ENCODE measurements at places on chromosomes 13 and 19. TPM values are rescaled to one million over a fixed set of nuclear protein-coding genes. Genes with fewer than 3 reads are reported as not detected.

Gene PGLYRP1
- polyA plus RNA-seq, result 0.84 TPM

Gene NAPSA
- polyA plus RNA-seq, result 27.3 TPM

Gene VSIG10L
- 3.5 TPM for polyA plus RNA-seq

Gene SPTBN4
- 1.2 TPM for polyA plus RNA-seq

Gene ZNF844
- 26.2 TPM for polyA plus RNA-seq

Gene KPTN
- 13.1 TPM for polyA plus RNA-seq

Gene C5AR1
- polyA plus RNA-seq, result 2.1 TPM

Gene ASPDH
- polyA plus RNA-seq, result 1.2 TPM

Gene CFAP97D2
- polyA plus RNA-seq, result 0.29 TPM

Gene CELF5
- polyA plus RNA-seq, result 1.9 TPM

Gene PSPN
- polyA plus RNA-seq, result 2.4 TPM

Gene ZNF793
- polyA plus RNA-seq, result 39.4 TPM

Gene GSX1
- polyA plus RNA-seq, result not detected
